ENCODE measurements at places on chromosomes 16 and 17.

GRCh38 chr17:81673561-81674258 is 7.2 kb downstream of the CCDC137 start:
- DNase-seq = no peak
- no peak overlapping the region for H3K27ac ChIP-seq
- H3K27me3 ChIP-seq = no peaks in the 10 kb centered on the region
- H3K4me3 ChIP-seq = no peak overlapping the region
- H3K36me3 ChIP-seq = peaks cover 71% of the 10 kb centered on the region

GRCh38 chr17:55659661-55660060 is 63.0 kb downstream of the TMEM100 start:
- no peak overlapping the region for H3K27ac ChIP-seq
- no peak for DNase-seq
- H3K27me3 ChIP-seq = peaks cover 5% of the 10 kb centered on the region
- no peaks in the 10 kb centered on the region for H3K36me3 ChIP-seq
- no peak overlapping the region for H3K4me3 ChIP-seq

- peak; percentile 51 for DNase-seq
- no peaks in the 10 kb centered on the region for H3K4me1 ChIP-seq
- H3K27me3 ChIP-seq = peaks cover 70% of the 10 kb centered on the region
- H3K4me3 ChIP-seq = no peak overlapping the region
- H3K36me3 ChIP-seq = no peaks in the 10 kb centered on the region
Measured at GRCh38 chr17:79294459-79295071, 219.9 kb downstream of the ENGASE start.

DNA sequence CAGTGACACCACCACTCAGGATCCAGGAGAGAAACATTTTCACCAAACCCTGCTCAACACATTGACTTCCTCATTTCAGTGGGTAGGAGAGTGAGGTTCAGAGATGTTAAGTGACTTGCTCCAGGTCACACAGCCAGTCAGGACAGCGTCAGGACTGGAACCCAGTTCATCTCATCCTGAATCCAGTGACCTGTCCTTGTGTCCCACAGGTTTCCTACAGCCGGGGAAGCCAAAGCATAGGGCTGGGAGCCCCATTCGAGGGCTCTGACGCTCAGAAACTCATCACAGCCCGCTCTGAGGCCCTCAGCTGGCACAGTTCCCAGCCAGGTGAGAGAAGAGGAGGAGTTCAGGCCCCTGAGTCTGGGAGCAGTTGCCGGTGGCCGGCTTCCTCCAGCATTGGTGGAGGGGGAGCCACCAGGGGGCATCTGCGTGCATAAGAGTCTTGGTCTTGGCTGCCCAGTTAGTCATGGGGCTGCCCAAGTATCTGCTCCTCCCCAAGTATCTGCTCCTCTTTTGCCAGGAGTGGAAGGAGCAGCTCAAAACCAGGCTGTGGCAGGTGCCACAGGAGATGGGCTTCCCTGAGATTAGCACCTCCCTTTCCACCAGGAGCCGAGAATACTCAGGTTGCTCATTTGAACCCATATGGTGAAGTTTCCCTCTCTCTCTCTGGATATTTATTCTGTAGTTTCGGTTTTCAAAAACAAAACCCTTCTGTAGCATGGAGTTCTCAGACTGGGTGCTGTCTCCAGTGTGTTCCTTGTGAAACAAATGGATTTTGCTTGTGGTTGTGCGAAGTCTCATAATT is 56.0 kb downstream of the TNFRSF13B start:
- H3K4me3 ChIP-seq = no peak overlapping the region
- no peaks in the 10 kb centered on the region for H3K36me3 ChIP-seq
- no peak overlapping the region for H3K27ac ChIP-seq
- H3K27me3 ChIP-seq = no peaks in the 10 kb centered on the region
